ENCODE measurements at places on chromosomes 6 and 20.

- DNase-seq: no peak
Measured at GRCh38 chr6:6804843-6805615, 216.5 kb downstream of the LY86 start.

GRCh38 chr20:13251106-13251903 is 30.2 kb downstream of the ISM1 start:
- no peak for DNase-seq

DNA sequence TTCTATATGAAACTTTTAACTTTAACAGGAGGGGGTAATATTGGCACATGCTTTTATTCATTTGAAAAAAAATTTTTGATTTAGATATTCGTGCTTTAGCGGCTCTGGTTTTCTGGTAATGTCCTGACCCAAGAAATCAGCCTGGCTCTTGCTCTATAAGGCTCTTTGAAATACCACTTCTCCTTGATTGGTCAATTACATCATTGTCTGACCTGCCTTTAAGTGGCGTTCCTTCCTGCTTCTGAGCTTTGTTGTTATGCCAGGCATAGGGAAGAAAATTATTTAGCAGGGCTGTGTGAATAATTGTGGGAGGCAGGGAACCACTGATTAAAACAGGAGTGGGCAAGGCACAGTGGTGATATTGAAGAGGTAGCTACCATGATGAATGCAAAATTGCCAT is 3.9 kb downstream of the RNF144B start:
- DNase-seq: no peak

GRCh38 chr6:74870403-74870802 is 335.4 kb downstream of the COL12A1 start:
- no peak for DNase-seq

GRCh38 chr20:10547276-10548114 is 112.4 kb downstream of the SLX4IP start:
- DNase-seq: no peak

- no peak for DNase-seq
Measured at GRCh38 chr20:21082584-21082983, 23.6 kb downstream of the LINC00237 start.

GRCh38 chr20:33178726-33179125 is 10.8 kb downstream of the BPIFA2 start:
- DNase-seq: no peak

DNA sequence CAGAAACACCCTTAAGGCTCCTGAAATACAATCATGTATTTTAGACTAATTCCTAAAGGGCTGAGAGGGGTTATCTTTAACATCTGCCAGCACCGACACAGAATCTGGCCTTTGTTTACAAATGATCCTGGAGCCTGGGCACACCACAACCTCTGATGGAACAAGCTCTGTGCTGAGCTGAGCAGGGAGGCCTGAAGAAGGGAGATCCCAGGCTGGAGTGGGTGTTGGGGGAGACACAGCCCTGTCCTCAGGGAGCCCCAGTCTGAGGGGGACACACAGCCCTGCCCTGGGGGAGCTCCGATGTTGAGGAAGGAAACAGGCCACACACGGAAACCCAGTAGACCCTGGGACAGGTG is 130.5 kb downstream of the VEGFA start:
- DNase-seq: no peak

DNA sequence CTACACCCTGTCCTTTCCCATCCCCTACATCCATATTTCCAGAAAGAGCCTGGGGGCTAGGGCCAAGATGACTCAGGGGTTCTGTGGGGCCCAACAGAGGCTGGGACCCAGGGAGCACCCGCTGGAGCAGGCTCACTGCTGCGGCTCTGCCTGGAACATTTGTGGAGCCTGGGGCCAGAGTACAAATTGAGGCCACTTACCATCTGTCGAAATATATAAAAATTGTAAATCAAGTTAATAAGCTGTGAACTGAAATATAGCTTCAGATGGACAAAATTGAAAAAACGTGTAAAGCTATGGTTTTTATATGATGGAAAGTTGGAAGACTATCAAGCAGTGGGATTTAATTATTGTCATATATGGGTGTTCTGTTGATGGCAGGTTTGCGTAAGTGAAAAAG is 82.9 kb upstream of the ATXN1 start:
- DNase-seq: no peak

- no peak for DNase-seq
Measured at GRCh38 chr6:155185544-155185943, 78.3 kb upstream of the CLDN20 start.

DNA sequence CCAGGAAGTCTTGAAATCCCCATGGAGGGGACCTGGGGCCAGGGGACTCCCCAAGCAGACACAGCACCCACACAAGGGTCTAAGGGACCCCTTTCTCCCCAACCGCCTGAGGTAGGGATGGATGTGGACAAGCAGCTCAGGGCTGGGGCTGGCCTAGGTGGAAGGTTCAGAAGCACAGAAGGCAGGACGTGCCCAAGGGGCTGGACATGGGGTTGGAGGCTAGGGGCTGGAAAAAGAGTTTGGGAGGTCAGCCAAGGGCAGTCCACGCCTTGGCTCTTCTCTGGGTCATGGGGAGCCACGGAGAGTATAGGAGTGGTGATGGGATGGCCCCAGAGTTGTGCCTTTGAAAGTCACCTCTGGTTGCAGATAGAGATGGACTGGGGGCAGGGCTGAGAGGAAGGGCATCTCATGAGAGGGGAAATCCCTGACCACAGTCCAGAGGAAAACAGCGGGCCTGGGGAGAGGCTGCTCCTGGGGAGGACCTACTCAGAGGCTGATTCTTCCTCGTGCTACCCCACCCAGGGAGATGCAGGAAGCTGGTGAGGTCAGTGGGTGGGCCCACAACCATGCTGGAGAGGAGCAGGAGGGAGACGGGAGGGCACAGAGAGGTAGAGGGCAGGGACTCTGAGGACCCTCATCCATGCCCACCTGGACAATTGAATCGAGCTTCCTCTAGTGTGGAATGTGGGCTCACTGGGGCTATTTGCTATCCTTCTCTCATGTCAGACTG is 2.5 kb upstream of the HSPA12B start:
- DNase-seq: no peak

GRCh38 chr20:25055711-25056495 is 2.0 kb downstream of the ACSS1 start:
- no peak for DNase-seq

GRCh38 chr6:34568341-34569201 is 12.4 kb upstream of the SPDEF start:
- DNase-seq: no peak

GRCh38 chr20:48448666-48449600 is 378.9 kb downstream of the PREX1 start:
- no peak for DNase-seq

GRCh38 chr6:81766482-81767069 is 14.1 kb upstream of the TENT5A start:
- DNase-seq: no peak

GRCh38 chr6:63236398-63236817 is 25.1 kb downstream of the FKBP1C start:
- no peak for DNase-seq

GRCh38 chr20:58883241-58883691 is 30.8 kb downstream of the GNAS start:
- DNase-seq: no peak

- no peak for DNase-seq
Measured at GRCh38 chr6:21334651-21335050, 258.9 kb upstream of the SOX4 start.

GRCh38 chr6:128347123-128347522 is 173.3 kb downstream of the PTPRK start:
- DNase-seq: no peak

- no peak for DNase-seq
Measured at GRCh38 chr20:37383229-37383989, 37.5 kb downstream of the SRC start.

GRCh38 chr20:62136283-62137091 is 6.7 kb downstream of the PSMA7 start:
- DNase-seq: peak; percentile 84

DNA sequence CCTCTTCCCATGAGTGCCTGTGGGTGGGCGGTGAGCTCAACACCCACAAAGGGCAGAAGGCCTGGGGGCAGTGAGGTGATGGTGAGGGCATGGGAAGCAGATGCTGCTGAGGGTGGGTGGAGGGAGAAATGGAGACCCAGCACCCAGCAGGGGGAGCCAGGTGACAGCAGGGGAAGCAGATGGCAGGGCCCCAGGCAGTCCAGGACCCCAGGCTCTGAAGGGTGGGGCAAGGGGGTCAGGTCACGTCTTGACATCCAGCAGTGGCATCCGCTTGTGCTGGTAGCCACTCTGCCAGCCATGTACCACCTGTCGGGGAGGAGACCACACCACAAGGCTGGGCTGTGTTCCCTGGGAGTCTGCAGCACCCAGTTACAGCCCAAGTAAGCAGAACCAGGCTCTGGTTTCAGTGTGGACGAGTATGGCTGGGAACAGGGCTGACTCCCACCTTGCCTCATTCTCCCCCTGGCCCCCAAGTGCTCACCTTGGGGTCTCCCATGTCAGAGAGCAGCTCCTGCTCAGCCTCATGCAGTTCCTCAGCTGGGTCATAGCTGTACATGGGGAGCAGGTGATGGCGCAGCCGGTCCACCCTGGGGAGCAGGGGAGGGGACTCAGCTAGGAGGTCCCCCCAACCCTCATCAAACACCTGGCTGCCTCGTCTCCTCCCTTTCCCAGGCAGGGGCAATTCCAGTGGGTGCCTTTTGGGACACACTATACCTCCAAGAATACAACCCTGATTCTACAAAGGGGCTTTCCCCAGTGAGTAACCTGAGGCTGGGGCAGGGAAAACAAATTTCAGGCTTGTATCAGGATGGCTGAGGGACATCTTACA is 2.0 kb downstream of the SMIM29 start:
- peak; percentile 67 for DNase-seq

- DNase-seq: peak; percentile 63
Measured at GRCh38 chr6:111985202-111985731, 68.6 kb upstream of the CCN6 start.

GRCh38 chr6:45837541-45838200 is 178.0 kb downstream of the CLIC5 start:
- DNase-seq: no peak

DNA sequence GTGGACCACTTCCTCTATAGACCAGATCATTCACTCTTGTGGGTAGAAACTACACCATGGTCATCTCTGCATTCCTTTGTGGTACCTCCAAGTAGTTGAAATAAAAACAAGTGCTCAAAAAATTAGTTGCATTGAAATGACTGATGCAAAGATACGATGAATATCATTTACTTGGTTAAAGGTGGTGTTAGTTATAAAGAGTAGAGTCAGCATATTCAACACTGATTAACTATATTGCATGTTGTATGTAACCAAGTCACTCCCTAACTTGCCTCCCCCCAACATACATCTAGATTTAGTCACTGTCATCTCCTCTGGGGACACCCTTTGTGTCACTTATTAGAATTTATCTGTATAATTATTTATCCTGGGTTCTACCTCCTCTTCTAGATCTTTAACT is 77.7 kb downstream of the SHLD1 start:
- no peak for DNase-seq

GRCh38 chr6:71347119-71347518 is 58.5 kb downstream of the OGFRL1 start:
- DNase-seq: no peak

DNA sequence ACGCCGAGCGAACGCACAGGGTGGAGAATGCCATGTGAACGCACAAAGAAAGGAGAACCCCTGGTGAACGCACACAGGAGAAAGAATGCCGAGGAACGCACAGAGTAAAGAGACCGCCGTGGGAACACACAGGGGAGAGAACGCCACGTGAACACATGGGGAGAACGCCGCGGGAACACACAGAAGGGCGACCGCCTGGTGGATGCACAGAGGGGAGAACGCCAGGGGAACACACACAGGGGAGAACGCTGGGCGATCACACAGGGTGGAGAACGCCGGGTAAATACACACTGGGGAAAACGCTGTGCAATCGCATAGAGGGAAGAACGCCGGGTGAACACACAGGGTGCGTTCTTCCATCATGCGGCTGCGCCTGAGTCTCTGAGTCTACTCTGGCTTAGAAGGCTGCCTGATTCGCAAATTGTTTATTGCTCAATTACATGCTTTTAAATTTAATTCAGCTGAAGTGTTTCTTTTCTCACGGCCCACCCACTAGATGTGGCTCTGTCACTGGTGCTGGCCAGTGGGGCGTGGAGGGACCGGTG is 54.1 kb downstream of the RNASET2 start:
- DNase-seq: no peak

- DNase-seq: no peak
Measured at GRCh38 chr6:146913842-146914488, 290.3 kb upstream of the STXBP5 start.

GRCh38 chr6:16320533-16321340 is 82.3 kb downstream of the GMPR start:
- DNase-seq: no peak

DNA sequence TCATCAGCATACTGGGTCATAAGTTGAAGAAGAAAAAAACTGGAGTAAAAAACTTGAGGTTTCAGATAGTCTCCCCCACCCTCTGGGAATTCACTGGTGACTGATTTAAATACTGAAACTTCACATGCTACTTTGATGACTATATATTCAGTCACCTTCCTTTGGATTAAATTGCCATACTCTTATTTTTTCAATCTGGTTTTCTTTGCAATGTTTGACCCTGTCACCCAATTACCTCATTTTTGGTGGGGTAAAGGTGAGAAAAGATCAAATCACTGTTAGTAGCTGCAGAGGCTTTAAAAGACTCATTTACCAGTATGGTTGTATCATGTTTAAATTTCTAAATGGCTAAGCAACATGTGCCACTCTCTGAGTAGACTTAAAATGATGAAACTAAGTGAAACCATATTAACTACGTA is 862.7 kb upstream of the FLRT3 start:
- no peak for DNase-seq

GRCh38 chr6:117482240-117483003 is at the start of gene DCBLD1:
Gene DCBLD1 (plus strand): TSS chr6:117482674. CDS start chr6:117482782, 108 bp downstream.
- DNase-seq: peak; percentile 66

GRCh38 chr20:9402546-9402945 is 111.8 kb upstream of the LAMP5 start:
- no peak for DNase-seq

DNA sequence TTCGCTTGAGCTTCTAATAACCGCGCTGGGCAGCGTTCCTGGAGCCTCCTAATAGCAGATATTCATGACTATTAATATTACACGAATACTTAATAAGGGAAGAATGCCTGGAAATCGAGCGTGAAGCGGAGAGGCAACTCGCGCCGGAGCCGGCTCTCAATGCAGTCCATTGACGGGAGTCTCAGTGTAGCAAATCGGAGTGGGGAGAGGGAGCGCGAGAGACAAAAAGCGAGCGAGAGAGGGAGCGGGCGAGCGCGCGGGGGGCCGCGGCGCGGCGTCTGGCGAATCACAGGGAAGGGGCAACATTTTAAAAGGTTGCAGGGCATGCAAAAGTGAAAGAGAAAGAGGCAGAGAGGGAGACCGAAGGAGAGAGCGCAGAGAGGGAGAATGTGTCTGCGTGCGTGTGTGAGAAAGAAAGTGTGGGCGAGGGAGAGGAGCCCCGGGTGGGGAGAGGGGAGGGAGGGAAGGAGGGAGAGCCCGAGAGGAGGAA is 2.9 kb downstream of the TFAP2A start:
- DNase-seq: peak; percentile 28

DNA sequence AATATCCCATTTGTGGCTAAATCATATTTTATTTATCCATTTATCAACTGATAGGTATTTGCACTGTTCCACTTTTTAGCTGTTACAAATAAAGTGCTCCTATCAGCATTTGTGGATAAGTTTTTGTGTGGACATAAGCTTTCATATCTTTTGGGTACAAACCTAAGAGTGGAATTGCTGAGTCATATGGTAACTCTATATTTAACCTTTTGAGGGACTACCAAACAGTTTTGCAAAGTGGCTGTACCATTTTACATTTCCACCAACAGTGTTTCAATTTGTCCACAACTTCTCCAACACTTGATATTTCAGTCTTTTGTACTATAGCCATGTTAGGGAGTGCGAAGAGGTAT is 23.6 kb upstream of the ECHDC1 start:
- no peak for DNase-seq
